CD8-positive, alpha-beta memory T cell (primary cell): ENCODE measurements at places on chromosomes 7 and 10. TPM values are rescaled to one million over a fixed set of nuclear protein-coding genes. Genes with fewer than 3 reads are reported as not detected.

- no peak for DNase-seq
Observed at GRCh38 chr7:30988351-30989005, 24.7 kb downstream of the GHRHR start.

DNA sequence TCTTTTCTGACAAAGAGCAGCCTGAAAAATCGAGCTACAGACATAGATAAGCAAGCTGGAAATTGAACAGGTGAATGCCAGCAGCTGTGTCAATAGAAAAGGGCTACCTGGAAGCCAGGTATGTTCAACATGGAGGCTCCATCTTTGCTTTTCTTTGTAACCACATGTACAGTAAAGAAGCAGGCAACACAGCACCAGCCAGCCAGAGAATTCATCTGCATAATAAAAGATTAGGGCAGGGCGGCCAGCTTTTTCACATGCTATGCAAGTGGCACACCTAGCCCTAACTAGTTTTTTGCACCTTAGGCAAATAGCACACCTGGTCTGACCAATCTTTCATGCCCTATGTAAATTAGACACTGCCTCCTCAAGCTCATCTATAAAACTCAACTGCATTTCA is 25.7 kb downstream of the COG5 start:
- DNase-seq: no peak

- no peak for DNase-seq
Observed at GRCh38 chr10:110919971-110920881, 822 bp downstream of the SHOC2 start.

GRCh38 chr10:86370006-86370585 is 3.5 kb upstream of the GRID1 start:
- no peak for DNase-seq

DNA sequence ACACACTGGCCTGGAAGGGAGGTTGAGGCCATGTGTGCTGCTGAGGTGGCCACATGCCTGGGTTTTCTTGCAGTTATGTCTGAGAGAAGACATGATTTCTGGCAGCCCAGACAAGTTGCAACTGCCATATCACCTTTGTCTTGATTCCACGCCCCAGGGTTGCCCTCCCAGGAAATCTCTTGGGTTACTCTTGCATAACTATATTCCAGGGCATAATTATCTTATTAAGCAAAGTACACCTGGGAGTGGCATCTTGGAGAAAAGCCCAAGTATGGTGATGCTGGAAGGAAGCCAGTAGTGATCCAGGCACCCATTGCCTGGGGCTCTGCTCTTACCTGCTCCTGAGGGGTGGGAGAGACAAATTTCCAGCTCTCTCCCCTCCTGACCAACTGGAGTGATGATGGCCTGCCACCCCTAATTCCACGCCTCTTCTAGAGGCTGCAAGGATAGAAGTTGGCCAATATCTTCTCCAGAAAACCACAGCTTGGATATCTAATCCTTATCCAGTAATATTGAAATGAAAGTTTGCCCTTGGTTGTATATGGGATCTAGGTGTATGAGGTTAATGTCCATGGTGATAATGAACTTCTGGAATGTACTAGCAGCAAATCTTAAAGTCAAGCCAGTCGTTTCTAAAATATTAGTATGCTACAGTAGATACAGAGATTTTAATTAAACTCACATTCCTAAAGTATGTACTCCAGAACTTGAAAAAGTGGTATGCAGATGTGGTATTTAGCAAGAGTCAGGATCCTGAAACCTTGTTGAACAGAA is 5.0 kb downstream of the AKR1B10 start:
- DNase-seq: no peak

GRCh38 chr7:16881844-16882243 is at the start of gene AGR3:
TSS of gene AGR3 (minus strand) at chr7:16881983. CDS start at chr7:16878618, 3,365 bp downstream.
- no peak for DNase-seq

- no peak for DNase-seq
Observed at GRCh38 chr10:129416956-129417765, 49.9 kb upstream of the MGMT start.

GRCh38 chr7:151346-152050 is 40.9 kb upstream of the FAM20C start:
- DNase-seq: no peak

DNA sequence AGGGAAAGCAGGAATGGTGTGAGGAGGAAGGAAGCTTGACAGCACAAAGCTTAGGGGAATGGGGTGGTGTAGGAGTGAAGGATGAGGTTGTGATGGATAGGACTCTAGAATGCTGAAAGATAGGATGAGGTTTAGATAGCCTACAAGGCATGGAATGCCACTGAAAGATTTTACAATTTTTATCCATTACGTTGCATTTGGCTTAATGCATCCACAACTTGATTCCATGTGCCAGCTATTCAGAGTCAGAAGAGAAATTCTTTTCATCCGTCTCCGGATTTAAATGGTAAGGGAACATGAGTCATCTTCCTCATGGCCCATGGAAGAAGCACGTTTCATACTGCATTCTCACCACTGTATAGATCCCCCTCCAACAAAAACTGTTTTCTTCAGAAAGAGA is 212.4 kb upstream of the BMPER start:
- no peak for DNase-seq

The PNLIPRP3 gene
- polyA plus RNA-seq: not detected

The LRIT1 gene
- polyA plus RNA-seq: not detected

The CCSER2 gene
- polyA plus RNA-seq: 114 TPM

The ABCA13 gene
- not detected for polyA plus RNA-seq
